Stimulated activated CD8-positive, alpha-beta memory T cell treated with anti-CD3 and anti-CD28 coated beads, Interleukin-2, amount 100 ng/mL, for 1 hour (primary cell): ENCODE measurements at places on chromosomes 13 and 19.
A peak's percentile ranks its signal among the peaks of the same experiment; 100 is the strongest.

DNA sequence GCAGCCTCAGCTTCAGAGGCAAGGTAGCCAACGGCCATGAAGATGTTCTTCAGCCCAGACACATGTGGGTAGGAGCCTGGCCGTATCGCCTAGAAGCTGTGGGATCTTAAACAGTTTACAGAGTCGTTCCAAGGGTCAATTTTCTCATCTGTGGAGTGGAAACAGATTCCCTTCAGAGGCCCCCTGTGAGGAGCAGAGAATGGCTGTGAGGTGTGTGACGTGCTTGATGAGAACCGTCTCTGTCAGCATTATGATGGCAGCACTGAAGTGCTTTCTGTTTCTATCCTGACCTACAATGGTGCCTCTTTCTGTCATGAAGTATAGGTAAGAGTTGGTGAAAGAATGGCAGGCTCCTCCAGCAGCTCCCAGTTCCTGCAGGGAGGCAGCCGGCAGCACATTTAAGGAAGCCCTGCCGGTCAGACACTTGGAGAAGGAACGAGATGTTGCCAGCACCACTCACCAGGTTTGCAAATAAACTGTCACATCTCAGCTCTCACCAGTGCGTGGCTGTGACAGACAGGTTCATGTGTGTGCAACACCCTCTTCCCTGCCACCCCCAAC, 277.3 kb downstream of the FOXO1 start:
- no peak for DNase-seq

DNA sequence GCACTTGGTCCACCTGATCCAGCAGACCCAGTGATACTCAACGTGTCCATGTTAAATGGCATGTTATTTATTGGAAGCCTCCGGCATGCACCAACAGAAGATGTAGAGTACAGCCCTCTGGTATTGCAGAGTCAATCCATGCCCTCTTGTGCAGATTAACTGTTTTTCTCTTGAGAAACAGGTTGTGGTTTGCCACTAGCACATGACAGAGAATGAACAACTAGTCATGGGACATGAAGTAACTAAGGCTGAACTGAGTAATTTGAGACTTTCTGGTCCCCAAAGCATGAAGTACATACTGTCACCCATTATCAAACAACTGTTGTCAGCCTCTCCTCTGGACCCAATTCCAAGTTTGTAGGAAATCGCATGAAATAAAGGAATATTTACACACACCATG, 3.2 kb downstream of the ZNF562 start:
- no peak for DNase-seq

GRCh38 chr19:51593969-51594773, 23.1 kb downstream of the ZNF175 start:
- peak; percentile 89 for DNase-seq

- no peak for DNase-seq
Observed at GRCh38 chr13:80921541-80921940, 580.6 kb upstream of the SPRY2 start.

- peak; percentile 47 for DNase-seq
Observed at GRCh38 chr19:42529248-42529764, 1.0 kb upstream of the CEACAM1 start.

- no peak for DNase-seq
Observed at GRCh38 chr13:77749344-77749880, 51.9 kb downstream of the SLAIN1 start.

- no peak for DNase-seq
Observed at GRCh38 chr13:39779337-39780265, 124.1 kb downstream of the COG6 start.

- peak; percentile 41 for DNase-seq
Observed at GRCh38 chr19:58059003-58059670, at the start of gene ZNF135. Gene ZNF135, plus strand, starts transcription at chr19:58059282. Its CDS starts 721 bp downstream, at chr19:58060003.

DNA sequence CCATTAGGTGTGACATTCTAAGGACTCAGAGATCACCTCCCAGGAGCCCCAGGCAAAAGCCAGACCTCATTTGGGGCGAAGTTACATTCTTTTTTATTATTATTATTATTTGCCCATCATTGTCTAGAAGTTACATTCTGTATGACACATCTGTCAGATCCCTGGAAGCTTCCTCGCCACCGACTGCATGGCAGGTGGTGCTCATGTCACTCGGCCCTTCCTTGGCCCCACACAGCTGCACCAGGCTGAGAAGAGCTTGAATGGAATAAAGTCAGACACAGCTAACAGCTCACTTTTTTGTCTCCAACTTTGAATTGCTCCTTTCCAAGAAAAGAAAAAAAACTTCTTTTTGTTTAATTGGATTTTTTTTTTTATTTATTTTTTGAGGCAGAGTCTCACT, 41.4 kb upstream of the LDLR start:
- DNase-seq = no peak

DNA sequence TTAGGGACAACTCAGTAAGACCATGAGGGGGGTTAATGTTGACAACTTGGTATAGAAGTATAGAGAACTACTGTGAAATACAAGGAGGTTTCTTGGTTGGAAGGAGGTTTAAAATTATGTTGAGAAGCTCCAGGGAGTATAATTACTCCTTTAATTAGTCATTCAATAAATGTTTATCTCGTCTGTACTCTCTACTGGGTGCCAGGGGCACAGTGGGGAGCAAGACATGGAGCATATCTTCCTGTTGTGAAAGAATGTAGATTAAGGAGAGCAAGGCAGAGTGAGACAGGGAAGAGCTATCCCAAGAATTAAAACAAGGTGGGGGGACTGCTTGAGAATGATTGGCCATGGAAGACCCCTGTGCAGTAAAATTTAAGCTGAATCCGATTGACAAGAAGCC, 33.7 kb upstream of the TDRD3 start:
- DNase-seq = no peak

DNA sequence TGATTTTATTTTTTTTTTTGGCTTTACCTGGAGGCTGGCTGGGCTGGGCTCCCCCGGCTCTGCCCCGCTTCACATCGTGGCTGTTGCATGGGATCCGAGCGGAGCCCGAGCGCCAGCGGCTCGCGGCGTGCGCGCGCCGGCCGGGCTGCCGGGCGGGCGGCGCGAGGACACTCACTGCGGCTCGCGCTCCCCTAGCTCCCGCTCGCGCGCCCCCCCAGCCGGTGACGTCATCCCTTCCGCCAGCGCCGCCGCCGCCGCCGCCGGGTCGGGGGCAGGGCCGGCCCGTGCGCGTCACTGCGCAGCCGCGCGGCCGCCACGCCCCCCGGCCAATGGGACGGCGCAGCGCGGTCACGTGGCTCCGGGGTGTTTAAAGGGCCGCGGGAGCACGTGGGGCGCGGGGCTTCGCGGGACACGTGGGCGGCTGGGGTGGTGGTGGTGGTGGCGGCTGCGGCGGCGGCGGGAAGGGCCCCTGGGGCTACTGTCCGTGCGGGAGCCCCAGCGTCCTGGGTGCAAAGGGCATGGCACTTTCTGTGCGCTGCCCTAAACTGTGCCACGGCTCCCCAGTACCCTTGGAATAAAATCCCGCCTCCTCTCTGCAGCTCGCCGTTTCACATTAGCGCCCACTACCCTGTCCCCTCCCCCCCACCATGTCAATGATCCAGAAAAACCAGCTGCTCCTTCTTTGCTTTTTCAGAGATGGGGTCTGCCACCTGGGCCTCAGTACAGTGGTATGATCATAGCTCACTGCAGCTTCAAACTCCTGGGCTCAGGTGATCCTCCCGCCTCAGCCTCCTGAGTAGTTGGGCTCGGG, at the start of gene PTPRS:
Gene PTPRS (minus strand): TSS at position 176 of the 811 bp plus-strand sequence. CDS start 54,672 bp downstream, outside the sequence.
- DNase-seq = peak; percentile 37

DNA sequence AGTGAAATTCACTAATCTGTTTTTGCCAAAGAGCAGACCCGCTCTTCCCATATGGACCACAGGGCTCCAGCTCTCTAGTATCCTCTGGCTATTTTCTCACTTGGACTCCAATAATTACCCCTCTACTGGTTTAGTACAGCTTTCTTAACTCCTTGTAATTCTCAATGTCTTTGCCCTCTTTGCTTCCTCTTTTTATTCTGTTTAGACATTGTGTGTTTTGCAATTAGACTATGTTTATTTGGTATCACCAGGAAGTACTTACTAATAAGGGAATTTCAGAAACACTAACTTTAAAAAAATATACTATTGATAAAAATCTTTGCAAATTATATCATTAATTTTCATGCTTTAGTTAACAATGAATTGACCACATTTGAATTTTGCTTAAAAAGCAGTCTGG, 111.6 kb upstream of the OBI1 start:
- DNase-seq = no peak

- DNase-seq = no peak
Observed at GRCh38 chr19:43485951-43486350, 18.6 kb downstream of the PHLDB3 start.

DNA sequence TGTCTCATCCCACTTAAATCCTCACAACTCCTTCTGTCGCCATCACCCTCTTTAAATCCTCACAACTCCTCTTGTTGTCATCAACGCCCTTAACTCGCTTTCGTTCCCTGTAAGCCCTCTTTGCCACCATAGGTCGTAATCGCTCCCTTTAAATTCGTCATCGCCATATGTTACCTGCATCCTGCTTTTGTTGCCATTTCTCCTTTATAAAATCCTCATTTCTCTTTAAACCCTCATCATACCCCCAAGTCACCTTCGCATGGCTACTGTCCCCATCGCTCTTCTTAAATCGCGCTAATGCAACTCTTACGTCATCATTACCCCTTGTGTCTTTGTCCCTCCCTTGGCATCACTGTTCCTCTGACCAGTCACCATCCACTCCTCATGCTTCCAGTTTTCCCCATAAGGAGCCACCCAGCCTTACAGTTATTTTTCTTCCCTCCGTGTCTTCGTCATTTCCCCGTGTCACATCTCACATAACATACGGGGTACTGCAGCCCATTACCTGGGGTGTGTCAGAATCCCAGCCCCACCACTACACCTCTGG, 539 bp downstream of the PLD3 start:
- DNase-seq = no peak

- DNase-seq = no peak
Observed at GRCh38 chr19:5125797-5126497, 157.0 kb downstream of the KDM4B start.

DNA sequence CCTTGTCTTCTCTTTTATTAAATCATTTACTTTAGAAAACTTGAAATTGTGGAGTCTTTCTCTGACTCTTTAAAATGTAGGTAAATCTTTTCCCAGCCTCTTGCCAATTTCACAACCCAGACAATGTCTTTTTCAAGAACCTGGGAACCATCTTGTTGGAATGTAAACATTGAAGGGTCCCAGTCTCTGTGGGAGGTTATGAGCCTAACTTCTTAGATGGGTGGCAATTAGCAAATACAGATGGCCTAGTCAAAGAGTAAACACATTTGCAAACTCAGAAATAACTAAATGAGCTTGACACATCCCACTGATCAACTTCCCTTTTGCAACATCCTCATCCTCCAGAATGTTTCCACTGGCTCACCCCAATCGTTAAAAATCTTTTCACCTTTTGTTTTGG, 721.0 kb downstream of the PCDH9 start:
- DNase-seq = no peak

GRCh38 chr13:34762312-34762711, 179.8 kb upstream of the NBEA start:
- DNase-seq = no peak

DNA sequence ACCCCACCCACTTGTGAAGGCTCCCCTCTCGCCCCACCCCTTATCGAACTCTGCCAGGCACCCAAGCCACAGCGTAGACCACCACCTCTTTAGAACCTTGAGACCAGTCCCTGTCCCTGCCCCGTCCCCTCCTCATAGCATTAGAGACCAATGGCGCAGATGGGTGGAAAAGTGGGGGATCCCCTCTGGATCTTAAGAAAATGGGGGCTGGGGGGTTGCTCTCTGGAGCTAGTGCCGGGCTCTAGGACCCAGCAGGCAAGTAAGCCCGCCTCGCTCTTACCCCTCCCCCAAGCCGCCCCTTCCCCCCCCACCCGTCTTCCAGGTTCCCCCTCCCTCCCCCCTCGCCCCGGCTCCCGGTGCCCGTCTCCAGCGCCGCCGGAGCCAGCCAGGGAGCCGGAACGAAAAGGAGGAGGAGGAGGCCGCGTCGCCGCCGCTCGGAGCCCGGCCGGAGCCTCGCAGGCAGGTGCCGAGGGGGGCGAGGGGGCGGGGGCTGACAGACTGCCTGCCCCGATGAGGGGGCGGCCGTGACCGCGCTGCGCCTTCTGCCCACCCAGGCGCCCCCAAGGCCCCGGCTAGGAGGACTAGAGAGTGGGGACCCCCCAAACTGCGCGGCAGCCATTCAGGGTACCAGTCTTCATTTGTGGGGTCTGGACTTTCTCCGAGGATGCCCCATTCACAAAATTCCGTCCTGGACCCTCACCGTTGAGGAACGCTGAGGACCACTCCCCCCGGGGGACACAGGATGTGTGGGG, at the start of gene SPRED3:
Gene SPRED3 (plus strand): TSS at position 349 of the 752 bp plus-strand sequence. CDS start 1,606 bp downstream, outside the sequence.
- DNase-seq = no peak

GRCh38 chr19:12867120-12868099, 13.8 kb downstream of the DNASE2 start:
- no peak for DNase-seq

- no peak for DNase-seq
Observed at GRCh38 chr19:29785955-29786589, 25.7 kb upstream of the CCNE1 start.

GRCh38 chr19:23787106-23787505, 28.4 kb upstream of the ZNF681 start:
- no peak for DNase-seq

DNA sequence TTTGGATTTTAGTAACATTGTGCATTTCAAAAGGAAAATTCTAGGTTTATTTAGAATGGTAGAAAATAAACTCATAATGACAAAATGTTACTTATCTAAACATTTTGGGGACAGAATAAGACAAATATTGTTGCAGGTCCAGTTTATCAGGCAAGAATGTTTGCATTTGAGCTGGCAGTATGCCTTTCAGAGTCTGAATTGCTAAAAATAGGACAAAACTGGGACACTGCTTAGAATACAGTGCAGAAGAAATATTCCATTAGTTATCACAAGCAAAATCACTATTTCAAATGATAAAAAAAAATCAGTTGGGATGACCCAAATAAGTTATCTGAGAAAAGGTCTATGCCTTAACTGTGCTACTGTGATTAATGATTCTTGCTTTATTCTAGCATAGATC, 870.3 kb upstream of the MIR17HG start:
- no peak for DNase-seq

DNA sequence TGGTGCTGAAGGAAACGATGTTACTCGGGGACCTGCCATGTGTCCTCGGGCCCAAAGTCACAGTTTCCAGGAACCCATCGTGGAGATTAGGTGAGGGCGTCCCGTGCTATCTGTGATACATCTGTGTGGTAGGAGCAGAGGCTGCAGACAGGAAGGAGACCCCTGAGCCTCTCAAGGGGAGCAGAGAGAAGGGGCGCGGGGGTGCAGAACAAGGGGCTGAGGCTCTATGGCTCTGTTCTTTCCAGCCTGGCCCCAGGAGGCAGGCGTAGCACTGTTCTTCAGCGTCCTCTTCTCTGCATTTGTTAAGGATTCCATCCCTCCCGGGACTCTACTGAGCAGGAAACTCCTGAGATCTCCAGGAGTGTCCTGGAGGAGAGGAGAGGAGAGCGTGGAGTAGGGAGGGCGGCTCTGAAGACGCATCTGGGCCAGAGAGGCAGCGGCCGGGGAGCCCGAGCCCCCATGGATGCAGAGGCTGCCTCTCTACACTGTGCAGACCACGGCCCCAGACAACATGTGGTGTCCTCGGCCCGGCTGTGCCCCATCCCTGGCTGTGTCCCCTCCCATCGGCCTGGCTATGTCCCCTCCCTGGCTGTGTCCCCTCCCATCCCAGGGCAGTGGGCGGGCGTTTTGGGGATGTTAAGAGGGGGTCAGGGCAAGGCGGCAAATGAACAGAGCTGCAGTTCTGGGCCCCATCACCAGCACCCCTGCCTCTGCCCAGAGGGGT, 118.0 kb downstream of the ATP11A start:
- no peak for DNase-seq

GRCh38 chr19:33257828-33258227, 32.2 kb upstream of the SLC7A10 start:
- no peak for DNase-seq
